Activated T-helper 1 cell treated with Interleukin-2 at 50 U/mL for 16 hours (primary cell): ENCODE measurements at places on chromosomes 5 and 9.

- no peak for DNase-seq
Measured at GRCh38 chr9:116154976-116155697, 1.5 kb downstream of the PAPPA start.

GRCh38 chr5:32461441-32462120 lies 17.0 kb upstream of the ZFR start:
- DNase-seq = no peak

DNA sequence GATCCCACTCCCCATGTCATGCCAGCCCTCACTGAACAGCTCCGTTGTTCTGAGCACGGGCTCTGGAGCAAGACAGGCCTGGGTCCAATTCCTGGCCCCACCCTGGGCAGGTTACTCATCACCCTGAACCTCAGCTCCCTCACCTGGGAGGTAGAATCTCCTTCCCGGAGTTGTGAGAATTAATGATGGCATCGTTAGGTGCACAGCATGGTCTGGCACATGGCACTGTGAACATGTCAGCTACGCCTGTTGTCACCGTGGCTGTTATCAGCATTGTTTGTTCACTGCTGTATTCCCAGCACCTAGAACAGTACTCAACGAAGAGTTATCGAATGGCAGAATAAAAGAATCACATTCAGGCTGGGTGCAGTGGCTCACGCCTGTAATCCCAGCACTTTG lies 43.0 kb downstream of the LRSAM1 start:
- no peak for DNase-seq

GRCh38 chr9:72362680-72363139 lies 2.3 kb downstream of the ZFAND5 start:
- DNase-seq = no peak

DNA sequence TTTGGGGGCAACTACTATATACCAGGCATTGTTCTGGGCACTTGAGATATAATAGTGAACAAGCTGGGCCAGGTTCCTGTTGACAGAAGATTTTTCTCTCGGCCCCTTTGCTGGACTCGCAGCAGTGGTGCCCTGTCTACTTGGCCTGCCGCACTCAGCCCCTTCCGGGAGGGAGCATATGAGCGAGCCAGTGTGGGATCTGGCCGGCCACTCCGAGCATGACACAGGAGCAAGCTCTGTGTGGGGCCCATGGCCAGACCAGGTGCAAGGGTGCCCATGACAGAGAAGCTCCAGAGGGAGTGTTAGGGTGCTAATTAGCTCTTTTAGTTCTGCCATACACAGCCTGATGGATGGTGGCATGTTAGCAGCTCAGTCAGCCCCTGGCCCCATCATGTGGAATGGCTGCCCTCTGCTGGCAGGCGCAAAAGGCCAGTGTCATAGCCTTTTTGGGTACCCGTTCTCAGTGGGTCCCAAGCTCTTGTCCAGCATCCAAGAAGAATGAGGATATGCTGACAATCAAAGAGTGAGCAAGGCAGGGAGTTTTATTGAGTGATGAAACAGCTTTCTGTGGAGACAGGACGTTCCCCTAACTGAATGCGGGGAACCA lies 9.3 kb upstream of the KIF4B start:
- DNase-seq = no peak

GRCh38 chr9:89815903-89816573 lies 211.2 kb downstream of the GADD45G start:
- no peak for DNase-seq

DNA sequence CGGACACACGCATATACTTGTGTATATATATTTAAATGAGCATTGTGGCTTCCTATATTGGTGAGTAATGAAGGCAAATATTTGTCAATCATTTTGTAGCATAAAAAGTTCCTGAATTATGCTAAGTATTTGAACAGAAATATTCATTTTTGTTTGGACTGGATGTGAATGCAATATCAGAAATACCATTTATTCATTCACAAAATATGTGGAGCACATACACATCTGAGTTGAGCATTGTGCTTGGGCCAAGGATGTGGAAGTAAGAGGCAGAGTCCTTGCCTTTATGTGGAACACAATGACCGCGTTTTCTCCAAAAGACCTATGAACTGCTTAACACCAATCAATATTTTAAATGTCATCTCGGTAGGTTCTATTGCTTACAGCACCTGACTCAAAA lies 1086.5 kb downstream of the NR2F1-AS1 start:
- DNase-seq = no peak

GRCh38 chr5:122151640-122152039 lies 22.3 kb downstream of the ZNF474 start:
- no peak for DNase-seq

GRCh38 chr9:136242918-136243525 lies 2.6 kb downstream of the QSOX2 start:
- no peak for DNase-seq

DNA sequence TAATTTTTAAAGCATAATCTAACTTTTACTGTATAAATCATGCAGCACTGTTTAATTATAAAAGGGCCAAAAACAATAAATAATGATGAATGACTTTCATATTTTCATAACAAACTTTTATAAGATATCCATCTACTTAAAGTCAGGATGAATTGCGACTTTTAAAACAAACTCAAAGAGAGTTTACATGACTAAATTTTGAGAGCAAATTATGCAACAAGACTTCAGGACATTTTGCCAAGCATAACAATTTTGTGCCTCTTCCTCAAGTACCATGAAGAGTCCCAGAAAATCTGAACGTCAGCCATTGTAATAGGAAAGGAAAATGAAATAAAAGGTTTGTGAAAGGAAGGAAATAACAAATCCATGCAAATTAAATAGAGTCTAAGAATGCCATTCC lies 24.4 kb downstream of the ERAP1 start:
- no peak for DNase-seq

DNA sequence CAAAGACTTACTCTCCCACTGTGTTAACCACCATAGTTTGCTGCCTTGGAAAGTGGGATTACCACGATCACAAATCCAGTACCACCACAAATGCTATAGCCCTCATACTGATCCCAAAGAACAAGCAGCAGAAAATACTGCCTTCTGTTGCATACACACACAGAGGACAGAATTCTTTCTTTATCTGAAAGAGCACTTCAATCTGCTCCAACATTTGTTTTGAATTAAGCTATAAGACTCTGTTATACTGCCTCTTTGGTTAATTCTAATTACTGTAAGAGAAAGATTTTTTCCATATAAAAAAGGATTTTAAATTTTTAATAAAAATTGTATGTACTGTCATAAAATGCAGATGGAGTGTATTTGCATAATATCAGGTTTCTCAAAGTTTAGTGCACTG lies 69.8 kb downstream of the YIPF5 start:
- no peak for DNase-seq

GRCh38 chr9:13444245-13445102 lies 165.0 kb upstream of the MPDZ start:
- no peak for DNase-seq

- no peak for DNase-seq
Measured at GRCh38 chr9:2681981-2682380, 35.3 kb upstream of the KCNV2 start.

DNA sequence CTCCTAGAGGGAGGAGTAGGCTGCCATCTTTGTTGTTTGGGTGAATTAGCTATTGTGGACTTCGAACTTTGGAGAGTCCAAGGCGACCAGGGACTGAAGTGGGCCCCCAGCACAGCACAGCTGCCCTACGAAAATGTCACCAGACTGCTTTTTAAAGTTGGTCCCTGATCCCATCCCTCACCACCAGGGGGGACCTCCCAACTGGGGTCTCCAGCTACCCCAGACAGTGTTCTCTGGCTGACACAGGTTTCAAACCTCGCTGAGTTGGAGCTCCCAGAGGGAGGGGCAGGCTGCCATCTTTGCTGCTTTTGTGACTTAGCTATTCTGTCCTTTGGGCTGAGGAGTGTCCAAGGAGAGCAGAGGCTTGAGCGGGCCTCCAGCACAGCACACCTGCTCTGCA lies 45.7 kb upstream of the ADRB2 start:
- no peak for DNase-seq

DNA sequence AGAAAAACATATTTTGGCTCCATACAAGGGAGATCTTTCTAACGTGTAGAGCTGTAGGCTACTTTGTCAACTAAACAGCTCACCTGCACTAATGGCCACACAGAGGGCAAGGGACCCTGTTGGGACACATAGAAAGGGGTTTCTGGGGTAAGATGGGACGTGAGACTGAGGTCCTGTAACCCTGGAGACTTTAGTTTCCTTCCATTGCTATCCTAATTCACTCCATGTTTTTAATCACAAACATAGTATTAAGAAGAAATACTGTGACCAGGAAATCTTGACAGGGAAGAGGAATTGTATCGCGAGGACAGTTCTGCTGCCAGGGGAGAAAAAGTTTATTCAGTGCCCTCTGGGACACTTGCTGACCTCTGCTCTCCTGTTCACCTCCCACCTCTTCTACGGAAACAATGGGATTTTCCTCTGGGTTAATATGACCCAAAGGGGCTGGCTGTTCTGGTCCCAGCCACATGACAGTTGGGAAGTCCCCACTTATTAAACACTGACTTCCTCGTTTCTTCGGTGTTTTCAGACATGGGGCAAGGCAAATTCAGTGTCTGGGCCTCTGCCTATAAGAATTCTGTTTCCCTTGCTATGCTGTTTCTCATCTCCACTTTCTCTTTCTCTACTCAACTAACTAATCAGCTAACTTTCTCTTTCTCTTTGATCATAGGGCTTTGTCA lies 106.9 kb upstream of the SEMA6A start:
- no peak for DNase-seq

GRCh38 chr9:69932901-69933300 lies 110.7 kb upstream of the MAMDC2 start:
- no peak for DNase-seq

DNA sequence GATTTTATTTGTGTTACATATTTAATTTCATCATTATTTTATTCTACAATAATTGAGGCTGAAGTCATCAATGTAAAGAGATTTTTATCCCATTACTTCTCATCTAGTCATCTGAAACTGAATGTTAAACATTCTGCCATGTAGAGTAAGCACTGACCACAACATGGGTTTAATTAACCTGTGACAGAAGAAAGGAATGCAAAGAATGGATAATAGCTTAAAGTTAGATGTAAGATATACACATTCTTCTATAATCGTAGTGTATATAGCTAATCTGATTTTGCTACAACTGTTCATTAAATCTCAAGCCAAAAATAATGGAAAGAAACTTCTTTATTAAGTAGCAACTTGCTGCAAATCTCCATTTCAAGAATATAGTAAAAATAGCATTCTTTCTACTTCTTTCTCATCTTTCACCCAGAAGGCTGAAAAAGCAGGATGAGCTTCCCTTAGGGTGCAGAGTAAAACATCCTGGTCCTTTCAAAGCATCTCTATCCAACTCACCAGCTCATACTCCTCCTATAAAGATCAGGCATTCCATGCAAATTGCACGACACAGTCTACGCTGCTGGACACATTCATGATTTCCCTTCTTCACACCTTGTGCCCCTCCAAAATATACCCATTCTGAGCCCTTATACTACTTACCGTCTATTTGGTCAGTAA lies 115.2 kb downstream of the EFNA5 start:
- no peak for DNase-seq

DNA sequence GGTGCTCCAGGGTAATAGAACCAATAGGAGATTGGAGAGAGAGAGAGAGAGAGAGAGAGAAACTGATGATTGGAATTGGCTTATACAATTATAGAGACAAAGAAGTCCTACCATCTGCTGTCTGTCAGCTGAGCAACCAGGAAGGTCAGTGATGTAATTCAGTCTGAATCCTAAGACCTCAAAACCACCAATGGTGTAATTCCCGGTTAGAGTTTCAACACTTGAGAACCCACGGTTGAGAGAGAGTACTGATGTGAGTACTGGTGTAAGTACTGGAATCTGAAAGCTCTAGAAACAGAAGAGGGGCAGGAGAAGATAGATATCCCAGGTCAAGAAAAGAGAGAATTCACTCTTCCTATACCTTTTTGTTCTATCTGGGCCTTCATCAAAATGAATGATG lies 775.8 kb downstream of the EFNA5 start:
- no peak for DNase-seq

DNA sequence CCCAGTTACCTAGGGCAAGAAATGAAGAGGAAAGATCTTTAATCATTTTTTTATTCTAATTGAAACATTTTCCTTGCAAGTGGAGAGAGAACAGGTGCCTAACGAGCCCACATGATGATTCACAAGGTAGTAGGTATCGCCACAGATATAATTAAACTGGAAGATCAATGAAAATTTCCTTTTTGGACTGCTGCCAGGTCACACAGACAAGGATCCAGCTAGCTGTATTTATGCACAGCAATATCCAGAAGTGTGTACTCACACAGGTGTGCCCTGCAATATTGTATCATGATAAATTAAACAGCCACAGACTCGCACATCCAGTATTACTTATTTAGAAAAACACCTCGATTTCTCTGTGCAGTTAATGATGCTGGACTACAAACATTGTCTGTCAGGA lies 294.0 kb upstream of the SMARCA2 start:
- no peak for DNase-seq

- no peak for DNase-seq
Measured at GRCh38 chr5:169413416-169413815, 112.5 kb upstream of the SLIT3 start.

GRCh38 chr9:129550199-129550839 lies 70.6 kb downstream of the C9orf50 start:
- DNase-seq = no peak

DNA sequence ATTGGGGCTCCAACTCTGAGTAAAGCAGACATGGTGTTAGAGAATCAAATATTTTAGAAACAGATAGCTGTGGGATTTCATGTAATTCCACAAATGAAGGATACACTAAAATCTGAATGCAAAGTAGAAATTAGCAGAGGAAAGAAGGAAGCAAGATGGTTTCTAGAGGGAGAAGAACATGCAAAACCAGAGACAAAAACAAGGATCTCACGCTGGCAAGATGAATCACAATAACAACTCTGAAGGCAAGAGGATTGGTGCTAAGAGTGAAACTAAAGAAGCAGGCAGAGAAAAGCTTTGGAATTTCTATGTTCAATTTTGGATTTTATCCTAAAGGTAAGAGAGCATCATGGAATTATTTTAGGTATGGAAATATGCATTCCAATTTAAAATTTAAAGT lies 857.2 kb upstream of the COX7C start:
- DNase-seq = no peak

- DNase-seq = no peak
Measured at GRCh38 chr5:177447611-177448243, 1.1 kb downstream of the PRR7 start.

GRCh38 chr9:116668970-116669695 lies 18.0 kb upstream of the TRIM32 start:
- no peak for DNase-seq

DNA sequence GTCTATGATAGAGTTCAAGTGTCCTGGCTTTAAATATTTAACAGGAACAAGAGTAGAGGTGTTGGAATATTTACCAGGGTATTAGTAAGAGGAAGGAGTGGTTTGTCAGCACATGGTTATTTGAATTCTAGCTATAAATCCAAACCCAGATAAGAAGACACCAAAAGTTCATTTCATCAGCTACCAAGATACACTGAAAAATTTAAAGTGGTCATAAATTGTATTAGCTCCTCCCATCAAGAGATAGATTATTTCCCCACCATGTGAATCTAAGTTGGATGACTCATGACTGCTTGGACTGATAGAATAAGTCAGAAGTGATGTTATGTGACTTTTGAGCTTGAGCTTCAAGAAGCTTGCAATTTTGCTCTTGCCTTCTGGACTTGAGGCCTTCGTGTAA lies 72.1 kb upstream of the GRAMD2B start:
- DNase-seq = no peak

GRCh38 chr5:168800701-168801100 lies 221.5 kb upstream of the PANK3 start:
- no peak for DNase-seq

- no peak for DNase-seq
Measured at GRCh38 chr5:40736103-40736875, 19.5 kb downstream of the TTC33 start.
